ENCODE measurements at places on chromosomes 4 and X.

GRCh38 chrX:2690856-2691542 lies at the start of gene CD99:
Gene CD99, plus strand, starts transcription at chrX:2691295. Its CDS starts 66 bp downstream, at chrX:2691361.
- no peak for DNase-seq

GRCh38 chr4:168859888-168860694 lies 150.0 kb downstream of the CBR4 start:
- DNase-seq: no peak

DNA sequence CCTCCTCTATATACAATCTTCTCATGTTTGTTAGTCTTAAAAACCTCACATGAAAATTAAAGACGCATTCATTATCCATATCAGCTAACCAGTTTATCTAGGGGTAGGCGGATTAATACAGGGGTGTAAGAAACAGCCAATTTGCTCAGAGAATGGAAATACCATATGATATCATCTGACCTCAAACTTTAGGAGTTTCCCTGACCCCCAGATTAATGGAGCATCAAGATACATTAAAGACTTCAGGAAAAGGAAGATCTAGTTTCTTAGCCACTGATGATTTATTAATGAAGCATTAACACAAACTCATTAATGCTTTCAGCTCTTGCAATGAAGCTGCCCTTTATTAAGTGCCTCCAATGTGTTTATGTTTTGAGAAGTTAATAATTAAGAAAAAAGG lies 67.5 kb downstream of the CAMK2D start:
- DNase-seq: no peak

DNA sequence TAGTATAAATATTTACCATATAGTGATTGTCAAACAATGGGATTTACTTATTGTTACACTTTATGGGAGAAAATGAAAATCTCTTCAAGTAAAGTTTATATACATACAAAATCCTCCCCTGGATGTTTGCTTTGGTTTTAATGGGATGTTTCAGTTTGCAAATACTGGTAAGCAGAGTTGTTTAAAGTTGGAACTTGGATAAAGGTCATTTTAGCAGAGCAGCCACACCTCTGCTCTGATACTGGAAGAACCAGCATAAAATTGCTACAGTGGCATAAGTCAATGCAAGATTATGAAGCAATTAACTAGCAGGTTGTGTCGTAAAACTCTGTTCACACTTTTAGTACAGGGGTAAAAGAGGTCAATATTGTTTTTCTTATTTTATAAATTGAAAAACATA lies 101.2 kb downstream of the TRAPPC11 start:
- no peak for DNase-seq

- no peak for DNase-seq
Observed at GRCh38 chrX:13123857-13124345, 79.5 kb upstream of the FAM9C start.

GRCh38 chrX:47068214-47068613 lies 10.0 kb upstream of the RGN start:
- no peak for DNase-seq

- DNase-seq: no peak
Observed at GRCh38 chr4:94419956-94420355, 31.8 kb upstream of the PDLIM5 start.

GRCh38 chrX:13428053-13428786 lies 108.4 kb upstream of the ATXN3L start:
- DNase-seq: no peak

GRCh38 chr4:98657531-98658286 lies 702 bp downstream of the TSPAN5 start:
- peak; percentile 67 for DNase-seq

DNA sequence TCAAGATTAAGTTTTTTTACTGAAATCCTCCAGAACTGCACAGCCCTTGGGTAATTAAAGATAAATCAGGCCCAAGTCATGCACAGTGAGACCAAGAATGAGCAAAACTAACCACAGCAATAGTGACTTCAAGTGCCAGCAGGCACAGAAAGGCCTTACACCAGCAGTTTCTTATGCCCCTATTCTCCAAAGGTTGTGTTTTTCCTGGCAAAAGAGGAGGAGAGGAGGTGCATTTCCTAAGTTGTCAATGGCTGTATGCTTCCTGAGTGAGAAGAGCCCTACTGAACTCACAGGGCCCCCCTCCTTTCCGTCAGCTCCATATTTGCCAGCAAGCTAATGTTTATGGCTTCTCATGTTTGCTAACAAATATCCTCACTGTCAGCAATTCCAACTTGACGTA lies 418.7 kb upstream of the INTU start:
- DNase-seq: no peak

DNA sequence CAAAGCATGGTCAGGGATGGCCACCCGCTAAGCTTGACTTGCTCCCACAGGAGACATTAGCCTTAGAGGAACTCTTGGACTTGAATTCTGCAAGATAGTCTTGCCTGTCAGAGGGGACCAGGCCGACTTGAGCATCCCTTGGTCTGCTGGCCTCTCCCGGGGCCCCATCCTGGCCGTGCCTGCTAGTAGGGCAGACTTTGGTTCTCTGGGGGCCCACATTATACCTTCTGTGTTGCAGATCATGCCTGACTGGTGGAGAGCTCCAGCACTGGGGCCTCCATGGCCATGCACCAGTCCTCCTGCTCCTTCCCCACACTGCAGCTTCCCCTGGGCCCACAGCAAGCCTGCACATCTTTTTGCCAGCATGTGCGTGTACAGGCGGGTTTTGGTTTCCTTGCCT lies 46.5 kb downstream of the DACH2 start:
- no peak for DNase-seq

All from substantia nigra (tissue), 51 donors.